ENCODE measurements at places on chromosomes 16 and 17.

DNA sequence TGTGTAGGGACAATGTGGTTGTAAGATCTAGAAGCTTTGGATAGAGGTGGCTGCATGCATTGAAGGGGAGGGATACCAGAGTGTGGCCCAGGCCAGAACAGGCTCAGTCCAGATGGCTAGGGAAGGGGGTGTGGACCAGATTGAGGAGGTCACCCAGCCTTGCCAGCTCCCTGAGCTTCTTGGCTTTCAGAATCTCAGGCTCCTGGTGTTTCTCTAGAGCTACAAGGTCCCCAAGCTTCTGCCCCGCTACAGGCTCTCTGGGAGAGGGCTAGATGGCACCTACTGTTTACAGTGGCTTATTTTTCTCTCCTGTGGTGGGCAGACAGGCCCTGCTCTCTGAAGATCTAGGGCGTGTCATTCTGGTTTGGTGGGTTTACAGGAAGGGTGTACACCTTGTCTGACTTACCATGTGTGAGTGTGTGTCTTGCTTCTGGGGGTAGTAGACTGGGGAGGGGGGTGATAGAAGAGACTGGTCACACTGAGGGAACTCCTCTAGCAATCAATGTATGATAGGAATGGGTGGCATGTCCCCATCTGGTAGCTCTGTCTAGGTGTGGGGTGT lies 1.1 kb downstream of the RARA start:
- DNase-seq, result no peak

DNA sequence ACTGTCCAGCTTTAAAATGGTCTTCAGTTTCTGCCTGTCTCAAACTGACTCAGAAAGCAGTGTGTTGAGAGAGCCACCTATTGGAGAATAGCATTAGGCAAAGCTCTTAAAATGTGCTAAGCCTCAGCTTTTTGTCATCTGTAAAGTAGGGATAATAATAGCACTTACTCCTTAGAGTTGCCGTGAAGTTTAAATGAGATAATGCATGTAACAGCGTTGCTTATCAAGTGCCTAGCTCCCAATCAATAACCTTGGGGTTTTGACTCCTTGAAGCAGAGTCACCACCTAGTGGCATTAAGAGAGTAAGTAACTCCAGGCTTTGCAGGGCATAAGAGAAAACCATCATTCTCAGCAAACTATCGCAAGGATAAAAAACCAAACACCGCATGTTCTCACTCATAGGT lies 163.3 kb downstream of the HS3ST2 start:
- no peak for DNase-seq

GRCh38 chr17:33895491-33895890 lies 359.6 kb upstream of the CCL2 start:
- DNase-seq, result no peak

- peak; percentile 52 for DNase-seq
Measured at GRCh38 chr16:66961065-66961744, at the start of gene CES3. Gene CES3 (plus strand): TSS chr16:66961266. CDS start chr16:66961308, 42 bp downstream.

DNA sequence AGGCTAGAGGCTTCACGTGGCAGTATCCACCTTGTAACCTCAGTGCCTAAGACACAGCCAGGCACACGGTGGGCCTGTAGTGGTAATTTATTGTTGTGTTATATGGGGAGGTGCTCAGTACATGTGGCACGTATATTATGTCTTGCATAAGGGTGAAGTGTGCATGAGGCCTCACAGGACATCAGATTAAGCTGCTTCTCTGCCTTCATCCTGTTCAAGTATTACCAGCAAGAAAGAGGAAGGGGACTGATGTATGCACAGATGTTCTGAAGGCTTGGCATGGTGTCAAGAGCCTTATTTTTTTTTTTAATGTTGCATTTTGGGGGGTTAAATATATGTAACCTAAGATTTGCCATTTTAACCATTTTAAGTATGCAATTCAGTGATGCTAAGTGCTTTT lies 71.6 kb downstream of the ABCC1 start:
- DNase-seq, result no peak

DNA sequence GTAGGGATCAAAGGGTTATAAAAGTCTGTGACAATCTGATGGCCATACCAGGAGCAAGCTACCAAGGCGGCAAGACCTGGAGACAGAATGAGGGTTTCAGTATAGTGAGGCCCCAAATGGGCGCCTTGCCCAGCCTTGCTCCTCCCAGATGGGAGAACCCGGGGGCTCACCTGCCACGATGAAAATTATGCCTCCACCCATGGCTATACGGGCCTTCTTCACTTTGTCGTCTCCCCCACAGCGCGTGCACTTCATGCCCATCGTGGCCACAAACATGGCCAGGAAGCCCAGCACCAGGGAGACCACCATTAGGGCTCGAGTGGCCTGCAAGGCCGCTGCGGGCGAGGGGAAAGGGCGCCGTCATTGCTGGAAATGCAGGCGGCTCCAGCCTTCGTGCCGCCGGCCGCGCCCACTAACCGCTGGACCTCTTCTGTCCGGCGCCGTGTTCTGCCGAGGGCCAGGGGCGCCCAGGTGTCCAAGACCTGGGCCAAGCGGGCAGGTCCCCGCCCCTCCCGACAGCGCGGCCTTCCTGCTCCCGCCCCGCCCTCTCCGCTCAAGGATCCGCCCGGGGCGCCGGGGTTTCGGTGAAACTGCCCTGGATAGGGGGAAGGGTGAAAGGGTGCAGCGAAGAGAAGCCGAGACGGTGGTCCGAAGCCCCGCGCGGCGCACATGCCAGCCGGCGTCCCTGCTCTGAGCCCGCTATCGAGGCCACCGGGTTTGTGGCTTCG lies 1.5 kb downstream of the CLDN7 start:
- no peak for DNase-seq

DNA sequence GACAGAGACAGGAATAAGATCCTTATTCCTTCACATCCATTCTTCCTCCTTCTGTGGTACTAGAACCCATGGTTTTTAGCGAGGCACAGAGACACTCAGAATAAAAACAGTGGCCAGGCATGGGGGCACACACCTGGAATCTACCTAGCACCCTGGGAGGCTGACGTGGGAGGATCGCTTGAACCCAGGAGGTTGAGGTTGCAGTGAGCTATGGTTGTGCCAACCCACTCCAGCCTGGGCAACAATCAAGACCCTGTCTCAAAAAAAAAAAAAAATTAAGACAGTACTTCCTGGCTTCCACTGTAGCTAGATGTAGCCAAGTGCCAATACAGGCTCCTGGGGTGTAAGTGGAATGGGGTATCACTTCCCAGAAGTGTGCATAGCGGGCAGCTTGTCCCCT lies 7.4 kb upstream of the SPNS1 start:
- no peak for DNase-seq

DNA sequence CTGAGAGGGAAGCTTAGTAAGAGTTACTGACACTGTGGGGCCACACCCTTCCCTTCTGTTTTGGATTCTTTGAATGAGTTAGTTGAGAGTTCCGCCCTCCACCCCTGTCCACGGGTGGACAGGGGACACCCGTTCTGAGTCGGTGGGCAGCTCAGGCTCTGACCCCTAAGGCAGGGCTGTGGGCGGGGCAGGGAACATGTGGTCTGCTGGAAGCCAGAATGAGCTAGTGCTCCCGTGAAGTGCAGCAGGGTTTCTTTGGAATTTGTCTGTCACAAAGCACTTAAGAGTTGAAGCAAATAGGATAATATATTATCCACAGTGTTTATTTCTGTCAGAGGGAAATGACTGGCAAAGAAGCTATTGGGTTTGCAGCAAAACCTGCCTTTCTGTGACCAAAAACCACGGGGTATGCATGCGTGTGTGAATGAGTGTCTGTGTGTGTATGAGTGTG lies 90.1 kb downstream of the CLEC16A start:
- no peak for DNase-seq

- no peak for DNase-seq
Measured at GRCh38 chr17:58492238-58493121, 4.3 kb upstream of the HSF5 start.

Measured in stimulated activated CD4-positive, alpha-beta T cell treated with anti-CD3 and anti-CD28 coated beads, Interleukin-15, amount 100 ng/mL, for 48 hours (primary cell).